Brain pericyte (primary cell): ENCODE measurements at places on chromosomes 7 and 10.

- no peak for DNase-seq
These were observed 47.8 kb upstream of the FRMD4A start for GRCh38 chr10:14378387-14378960.

- no peak for DNase-seq
These were observed 36.9 kb downstream of the PIK3CG start for GRCh38 chr7:106901828-106902441.

DNA sequence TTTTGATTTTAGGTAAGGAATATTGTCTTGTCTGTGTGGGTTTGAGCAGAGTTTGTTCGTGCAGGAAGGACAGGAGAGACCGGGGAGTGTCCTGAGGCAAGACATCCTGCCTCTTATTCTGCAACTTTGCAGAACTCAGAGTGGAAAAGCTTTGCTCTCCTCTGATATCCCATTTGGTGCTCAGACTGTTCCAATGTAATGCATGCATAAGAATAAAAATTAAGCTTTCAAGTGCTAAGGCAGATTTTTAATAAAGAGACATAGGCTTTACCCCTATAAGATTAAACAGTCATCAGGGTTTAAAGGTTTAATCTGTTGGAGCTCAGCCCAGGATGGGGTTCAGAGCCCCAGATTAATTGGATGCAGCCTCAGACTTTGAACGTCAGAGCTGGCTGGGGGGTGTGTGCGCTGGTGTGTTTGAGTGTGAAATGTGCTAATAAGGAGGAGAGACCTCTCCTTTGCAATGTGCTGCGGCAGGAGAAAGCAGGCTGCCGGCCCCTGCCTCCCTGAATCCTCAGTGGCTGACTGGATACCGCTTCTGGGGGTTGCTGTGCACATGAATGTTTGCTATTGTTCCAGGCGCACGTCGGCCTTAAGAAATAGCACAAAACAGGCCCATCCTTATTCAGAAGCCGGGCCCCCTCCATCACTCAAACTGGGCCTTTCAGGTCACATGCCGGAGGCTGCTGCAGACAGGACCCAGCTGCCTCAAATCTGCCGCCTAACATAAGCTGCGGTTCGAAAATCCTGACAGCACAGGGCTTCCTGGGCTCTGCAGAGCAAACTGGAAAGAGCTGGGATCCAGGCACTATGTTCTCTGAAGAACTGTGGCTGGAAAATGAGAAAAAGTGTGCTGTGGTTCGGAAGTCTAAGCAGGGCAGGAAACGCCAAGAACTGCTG is 84.1 kb upstream of the PRR15 start:
- DNase-seq: no peak

DNA sequence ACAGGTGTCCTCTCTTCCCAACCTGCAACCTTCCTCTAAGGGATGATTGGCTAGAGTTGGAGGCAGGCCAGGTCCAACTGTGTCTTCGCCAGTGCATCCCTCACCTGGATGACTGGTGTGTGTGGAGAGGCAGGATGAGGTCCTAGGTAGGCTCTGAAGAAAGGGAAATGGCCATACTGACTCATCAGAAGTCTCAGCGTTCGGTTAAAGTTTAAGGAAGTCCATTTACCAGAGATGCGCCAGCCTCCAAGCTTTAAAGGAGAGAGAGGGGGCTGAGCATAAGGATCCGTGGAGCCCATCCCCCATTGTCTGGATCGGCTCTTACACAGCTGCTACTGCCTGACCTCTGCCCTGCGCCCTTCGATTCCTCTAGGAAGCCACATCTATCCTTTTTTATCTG is 4.4 kb downstream of the KEL start:
- DNase-seq: no peak

- no peak for DNase-seq
These were observed 177.8 kb downstream of the NSUN6 start for GRCh38 chr10:18473424-18474117.

- DNase-seq: no peak
These were observed 23.9 kb downstream of the PYROXD2 start for GRCh38 chr10:98391065-98391464.

- DNase-seq: peak; percentile 82
These were observed 65.5 kb downstream of the CUX1 start for GRCh38 chr7:101882595-101883564.

DNA sequence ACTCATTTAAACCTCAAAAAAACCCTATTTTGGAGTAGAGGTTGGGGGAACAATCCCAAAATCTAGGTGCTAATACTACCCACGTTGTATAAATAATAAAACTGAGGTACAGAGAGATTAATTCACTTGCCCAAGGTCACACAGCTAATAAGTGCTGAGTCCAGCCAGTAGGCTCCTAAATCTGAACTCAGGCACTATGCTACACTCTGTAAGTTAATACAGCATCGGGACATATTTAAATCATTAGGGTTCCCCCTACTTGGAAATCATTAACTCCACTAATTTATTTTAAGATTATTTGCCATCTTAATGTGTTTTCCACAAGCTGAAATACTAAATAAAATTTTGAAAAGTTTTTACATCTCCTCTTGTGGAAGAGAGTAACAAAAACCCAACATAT is 24.2 kb downstream of the PIP4K2A start:
- DNase-seq: no peak

- no peak for DNase-seq
These were observed 477.2 kb downstream of the DNAJB6 start for GRCh38 chr7:157813741-157814661.

DNA sequence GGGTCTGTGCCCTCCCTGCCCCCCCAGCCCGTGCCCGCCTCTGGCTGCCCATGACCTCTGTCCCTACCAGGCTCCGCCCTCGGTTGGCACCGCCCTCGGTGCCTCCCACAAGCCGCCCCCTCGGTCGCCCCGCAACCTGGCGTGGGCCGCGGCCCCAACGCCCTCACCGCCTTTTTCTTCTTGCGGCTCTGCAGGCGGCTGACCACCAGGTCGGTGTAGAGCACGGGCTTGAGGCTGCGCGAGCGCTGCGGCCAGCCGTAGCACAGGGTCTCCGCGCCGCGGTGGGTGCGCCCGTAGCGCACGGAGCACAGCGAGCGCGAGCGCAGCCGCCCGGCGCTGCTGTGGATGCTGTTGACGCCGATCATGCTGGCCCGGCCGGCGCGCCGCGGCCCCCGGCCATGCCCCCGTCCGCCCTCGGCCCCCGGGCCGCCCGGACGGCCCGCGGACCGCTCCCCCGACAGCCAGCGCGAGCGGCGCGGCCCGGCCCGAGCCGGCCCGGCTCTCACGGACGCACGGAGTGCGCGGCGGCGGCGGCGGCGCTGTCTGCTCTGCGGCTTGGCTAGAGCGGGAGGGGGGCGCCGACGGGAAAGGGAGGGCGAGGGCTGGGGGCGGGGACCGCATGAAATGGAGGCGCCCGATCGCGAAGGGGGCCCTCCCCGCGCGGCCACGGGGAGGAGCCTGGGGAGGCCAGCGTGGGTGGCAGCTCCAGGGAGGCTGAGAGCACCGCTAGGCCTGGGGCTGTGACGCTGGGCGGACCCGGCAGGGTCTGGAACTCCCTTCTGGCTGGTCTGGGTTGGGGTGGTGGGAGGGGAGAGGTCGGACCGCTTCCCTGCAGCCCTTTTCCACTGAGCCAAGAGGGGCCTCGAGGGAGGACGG is 9.6 kb downstream of the PSD start:
- no peak for DNase-seq

- DNase-seq: no peak
These were observed 173.6 kb upstream of the CXCL12 start for GRCh38 chr10:44558521-44558920.

DNA sequence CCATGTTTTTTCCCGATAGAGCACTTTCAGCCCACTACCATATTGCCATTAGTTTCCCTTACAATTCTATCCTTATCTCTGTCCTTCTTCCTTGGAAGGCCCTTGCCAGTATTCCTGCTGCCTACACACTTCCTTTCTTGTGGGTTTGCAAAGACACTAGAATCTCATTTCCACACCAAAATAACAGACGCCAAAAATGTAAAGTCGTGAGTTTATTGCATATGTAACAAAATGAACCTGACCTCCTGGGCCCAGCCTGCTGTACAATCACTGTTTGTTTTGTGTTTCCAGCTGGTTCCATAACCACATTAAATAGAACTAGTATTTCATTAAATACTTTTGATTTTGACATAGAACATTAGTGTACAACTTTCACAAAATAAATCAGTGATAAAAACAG is 116.7 kb downstream of the SMURF1 start:
- DNase-seq: peak; percentile 10

DNA sequence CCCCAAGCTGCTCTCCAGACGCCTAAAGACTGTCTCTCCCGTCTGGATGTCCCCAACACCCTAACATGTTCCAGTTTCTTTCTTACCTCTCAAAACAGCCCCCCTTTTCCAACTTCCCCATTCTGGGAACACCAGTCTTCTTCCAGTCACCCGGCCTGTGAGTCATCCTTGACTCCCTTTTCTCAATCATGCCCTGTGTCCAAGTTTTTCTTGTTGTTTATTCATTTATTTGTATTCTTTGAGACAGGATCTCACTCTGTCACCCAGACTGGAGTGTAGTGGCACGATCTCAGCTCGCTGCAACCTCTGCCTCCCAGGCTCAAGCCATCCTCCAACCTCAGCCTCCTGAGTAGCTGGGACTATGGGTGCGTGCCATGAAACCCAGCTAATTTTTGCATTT is 15.6 kb downstream of the SNX10 start:
- no peak for DNase-seq

DNA sequence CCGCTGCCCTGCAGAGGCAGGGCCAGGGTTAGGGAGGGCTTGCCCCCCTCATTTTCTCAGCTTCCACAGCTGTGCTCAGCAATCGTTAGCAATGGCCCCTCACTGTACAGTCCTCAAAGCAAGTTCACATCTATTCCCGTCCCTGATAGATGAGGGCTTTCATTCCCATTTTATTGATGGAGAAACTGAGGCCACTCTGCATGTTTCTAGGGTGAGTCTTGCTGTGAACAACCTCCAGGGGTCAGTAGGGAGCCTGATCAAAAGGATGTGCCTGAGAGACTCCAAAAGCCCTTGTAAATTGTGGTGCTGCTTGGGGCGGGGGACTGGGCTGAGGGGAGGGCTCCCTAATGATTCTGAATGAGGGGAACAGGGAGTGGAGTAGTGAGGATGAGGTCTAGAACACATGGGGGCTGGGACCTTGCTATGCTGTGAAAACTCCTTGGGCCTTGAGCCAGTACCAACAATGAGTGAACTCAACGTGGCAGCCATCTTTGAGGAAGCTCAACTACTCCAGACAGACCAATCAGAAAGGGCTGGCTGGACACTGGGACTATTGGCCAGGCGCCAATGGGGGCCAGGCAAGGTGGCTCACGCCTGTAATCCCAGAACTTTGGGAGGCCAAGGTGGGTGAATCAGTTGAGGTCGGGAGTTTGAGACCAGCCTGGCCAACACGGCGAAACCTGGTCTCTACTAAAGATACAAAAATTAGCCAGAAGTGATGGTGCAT is 6.7 kb upstream of the GRIFIN start:
- DNase-seq: no peak

DNA sequence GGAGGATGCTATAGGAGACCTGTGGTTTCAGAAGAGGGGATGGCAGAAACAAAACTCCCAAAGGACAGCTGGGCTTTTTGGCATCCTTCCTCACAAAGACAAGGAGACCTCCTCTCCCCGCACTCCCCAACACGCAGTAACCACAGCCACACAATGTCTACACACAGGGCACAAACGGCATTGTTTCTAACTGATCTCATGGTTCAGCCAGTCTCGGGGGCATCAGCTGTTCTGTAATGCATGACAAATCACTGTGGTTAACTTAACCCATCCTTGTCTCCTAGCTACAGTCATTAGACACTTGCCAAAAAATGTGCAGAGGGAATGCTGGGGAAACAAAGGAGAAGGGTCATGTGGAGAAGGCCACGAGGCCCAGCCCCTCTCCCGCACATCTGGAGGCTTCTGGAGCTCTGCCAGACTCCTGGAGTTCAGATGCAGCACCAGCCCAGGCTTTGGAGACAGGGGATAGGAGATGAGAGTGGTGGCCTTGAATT is 7.6 kb upstream of the ADAMTS14 start:
- DNase-seq: peak; percentile 88

GRCh38 chr7:132678656-132679055 is 102.4 kb upstream of the PLXNA4 start:
- no peak for DNase-seq

DNA sequence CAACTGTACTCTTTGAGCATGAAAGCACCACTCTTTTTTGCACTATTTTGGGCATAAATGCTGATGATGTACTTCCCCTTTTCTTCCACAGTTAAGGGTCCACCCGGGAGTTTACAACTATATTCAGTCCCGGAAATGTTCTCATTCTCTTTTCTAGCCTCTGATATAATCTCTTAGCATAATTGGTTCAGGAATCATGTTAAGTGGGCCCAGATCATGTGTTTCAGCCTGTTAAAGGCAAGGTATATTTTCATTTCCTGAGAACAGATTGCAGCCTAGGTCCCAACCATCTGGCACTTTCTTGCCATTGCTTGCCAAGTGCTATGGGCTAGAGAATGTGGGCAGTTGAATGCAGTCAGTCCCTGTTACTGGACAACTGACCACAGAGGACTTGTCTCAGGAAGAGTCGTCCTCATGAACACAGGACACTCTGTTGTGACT is 111.4 kb upstream of the GLCCI1 start:
- no peak for DNase-seq

- no peak for DNase-seq
These were observed 6.3 kb downstream of the NAT16 start for GRCh38 chr7:101173752-101174244.

DNA sequence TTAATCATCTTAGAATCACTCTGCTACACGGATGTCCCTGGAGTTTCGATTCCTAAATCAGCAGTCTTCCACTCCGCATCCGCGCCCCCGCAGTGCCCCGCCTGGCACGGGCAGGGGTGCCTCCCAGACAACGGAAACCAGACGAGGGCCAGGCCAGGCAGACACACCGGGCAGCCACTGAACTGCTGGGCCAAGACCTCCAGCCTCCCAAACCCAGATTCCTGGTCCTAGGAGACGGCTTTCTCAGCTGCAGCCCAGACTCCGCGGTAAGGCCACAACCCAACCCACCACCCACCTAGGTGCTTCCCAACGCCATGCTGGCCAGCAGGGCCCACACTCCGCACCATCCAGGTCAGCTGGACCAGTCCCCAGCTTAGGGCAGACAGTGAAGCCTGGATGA is 33.2 kb downstream of the MAD1L1 start:
- no peak for DNase-seq

- DNase-seq: no peak
These were observed 218.0 kb upstream of the ZNF32 start for GRCh38 chr10:43866712-43867111.

DNA sequence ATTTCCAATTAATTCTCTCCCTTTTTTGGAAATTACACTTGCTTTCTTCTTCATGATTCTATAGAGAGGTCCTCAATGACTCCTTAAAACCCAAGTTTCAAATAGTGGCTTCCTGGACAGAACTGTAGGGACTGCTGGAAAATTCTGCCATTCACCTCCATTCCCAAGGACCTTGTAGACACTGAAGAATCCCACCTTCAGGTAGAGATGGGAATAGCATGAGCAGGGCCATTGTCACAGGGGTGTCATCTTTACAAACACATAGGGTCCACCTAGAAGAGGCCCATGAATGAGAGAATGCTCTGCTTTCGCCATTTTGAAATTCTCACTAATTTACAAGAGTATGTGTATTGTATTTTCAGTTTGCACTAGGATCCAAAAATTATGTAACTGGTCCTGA is 701.7 kb upstream of the CELF2 start:
- DNase-seq: no peak

GRCh38 chr7:115494529-115495147 is 535.9 kb downstream of the TFEC start:
- DNase-seq: no peak
